Calu3 (cell line): ENCODE measurements at places on chromosomes 12 and 14.
A peak's percentile ranks its signal among the peaks of the same experiment; 100 is the strongest.

DNA sequence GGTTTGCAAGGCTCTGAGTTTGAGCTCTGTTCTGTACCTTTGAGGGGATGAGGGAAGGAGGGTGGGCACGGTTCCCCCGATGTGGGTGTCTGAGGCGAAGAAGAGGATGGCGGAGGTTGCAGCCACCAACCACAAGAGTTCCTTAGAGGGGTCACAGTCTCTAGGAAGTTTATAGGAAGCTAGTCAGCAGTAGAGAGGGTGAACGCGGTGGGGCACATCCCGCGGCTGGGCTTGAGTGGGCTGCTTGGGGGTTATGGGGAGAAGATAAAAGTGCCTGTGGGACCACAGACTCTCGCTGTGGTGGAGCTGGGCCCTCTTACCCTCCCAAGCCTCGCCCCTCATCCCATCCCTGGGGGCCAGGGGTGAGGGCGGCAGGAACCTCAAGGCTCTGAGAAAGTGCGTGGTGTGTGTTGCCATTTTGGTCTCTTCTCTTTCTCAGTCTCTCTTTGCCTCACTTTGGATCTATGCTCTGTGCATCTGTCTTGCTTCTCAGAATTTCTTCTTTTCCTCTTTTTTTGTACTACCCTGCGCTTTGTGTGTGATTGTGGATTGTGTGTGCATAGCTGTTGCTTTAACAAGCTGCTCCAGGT is 2.7 kb downstream of the CD4 start:
- no peak for DNase-seq

GRCh38 chr12:43676183-43676813 is 82.3 kb downstream of the PUS7L start:
- peak; percentile 11 for DNase-seq

DNA sequence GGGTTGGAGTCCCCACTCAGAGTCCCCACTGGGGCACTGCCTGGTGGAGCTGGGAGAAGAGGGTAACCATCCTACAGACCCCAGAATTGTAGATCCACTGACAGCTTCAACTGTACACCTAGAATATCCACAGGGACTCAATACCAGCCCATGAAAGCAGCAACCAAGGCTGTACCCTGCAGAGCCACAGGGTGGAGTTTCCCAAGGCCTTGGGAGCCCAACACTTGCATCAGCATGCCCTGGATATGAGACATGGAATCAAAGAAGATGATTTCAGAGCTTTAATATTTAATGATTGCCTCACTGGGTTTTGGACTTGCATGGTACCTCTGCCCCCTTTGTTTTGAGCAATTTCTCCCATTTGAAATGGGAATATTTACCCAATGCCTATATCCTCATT is 80.4 kb downstream of the RASSF9 start:
- DNase-seq = no peak

DNA sequence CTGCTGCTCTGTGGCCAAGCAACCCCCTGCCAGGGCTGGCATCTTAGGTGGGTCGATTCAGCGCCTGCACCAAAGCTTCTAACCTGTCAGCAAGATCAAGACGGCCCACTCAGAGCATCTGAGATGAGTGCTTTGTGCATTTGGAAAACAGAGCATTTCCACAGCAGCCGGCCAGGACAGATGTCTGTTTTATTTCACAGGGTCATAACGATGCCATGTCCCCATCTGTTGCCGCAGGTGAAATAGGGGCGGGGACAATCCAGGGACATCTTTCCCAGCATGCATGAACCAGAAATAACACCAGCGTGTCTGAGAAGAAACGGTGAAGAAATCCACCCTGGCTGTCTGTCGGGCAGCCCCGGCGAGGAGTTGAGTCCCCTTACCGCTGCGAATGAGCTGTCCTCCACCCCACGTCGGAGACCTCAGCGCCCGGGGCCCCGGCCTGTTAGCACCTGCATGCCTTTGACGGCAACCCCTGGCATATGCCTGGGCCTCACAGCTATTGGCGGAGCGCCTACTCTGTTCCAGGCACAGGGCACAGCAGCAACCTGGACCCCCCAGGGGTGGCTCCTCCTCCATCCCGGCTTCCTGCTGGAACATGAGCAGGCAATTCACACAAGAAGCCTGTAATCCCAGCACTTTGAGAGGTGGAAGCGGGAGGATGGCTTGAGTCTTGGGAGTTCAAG is 30.6 kb upstream of the ULK1 start:
- no peak for DNase-seq

DNA sequence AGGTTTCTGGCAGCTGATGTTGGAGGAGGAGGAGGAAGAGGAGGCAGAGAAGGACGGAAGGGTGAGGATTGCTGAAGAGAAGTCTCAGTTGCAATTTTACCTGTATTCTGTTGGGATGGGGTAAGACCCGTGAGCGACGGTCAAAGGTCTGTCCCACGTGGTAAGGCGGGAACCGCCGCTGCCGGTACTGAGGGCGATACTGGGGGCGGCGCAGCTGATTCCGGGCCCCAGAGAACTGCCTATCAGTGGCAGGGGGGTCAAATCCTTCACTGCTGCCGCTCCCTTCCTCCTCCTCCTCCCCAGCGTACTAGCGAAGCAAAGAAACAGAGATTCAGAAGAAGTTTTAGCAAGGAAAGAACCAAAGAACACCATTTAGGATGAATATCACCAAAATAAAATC is 13.3 kb downstream of the YBX3 start:
- DNase-seq = no peak

DNA sequence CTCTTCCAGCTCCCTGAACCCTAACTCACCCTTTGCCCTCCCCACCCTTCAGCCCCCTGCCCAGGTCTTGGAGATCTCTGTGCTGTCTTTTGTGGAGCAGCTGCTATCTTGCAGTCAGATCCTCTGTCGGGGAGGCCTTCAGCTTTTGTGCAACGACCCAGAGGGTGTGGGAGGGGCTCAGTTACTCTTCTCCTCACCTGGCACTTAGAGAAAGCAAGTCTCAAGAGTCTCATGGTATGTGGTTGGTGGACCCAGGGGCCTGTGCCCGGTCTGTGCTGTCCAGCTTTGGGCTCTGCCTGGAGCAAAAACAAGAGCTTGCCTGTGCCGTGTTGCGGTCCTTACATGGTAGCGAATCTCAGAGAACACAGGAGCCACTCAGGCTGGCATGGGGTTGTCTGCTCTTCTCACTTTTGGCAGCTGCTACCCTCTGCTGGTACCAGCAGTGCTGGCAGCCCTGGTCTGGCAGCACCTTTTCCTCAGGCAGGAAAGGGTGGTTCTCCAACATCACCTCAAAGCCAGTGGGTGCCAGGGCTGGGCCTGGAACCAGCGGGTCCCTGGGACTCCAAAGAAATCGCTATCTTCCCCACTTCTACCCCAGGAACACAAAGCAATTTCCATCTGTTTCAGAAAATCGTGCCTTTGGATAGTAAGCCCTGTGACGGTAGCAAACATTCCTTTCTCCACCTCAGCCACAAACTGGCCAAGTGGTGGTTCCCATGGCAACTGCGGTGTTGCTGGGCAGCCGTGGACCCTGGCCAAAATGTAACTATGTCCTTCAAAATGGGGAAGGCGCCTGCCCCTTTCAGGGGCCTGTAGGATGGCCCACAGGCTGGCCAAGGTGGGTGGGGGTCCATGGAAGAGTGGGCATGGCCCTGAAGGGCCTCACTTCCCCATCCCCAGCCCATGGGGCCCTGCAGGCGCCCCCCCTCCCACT is 90.0 kb downstream of the RIN3 start:
- peak; percentile 25 for DNase-seq
